ENCODE measurements at places on chromosomes 12 and 14.

DNA sequence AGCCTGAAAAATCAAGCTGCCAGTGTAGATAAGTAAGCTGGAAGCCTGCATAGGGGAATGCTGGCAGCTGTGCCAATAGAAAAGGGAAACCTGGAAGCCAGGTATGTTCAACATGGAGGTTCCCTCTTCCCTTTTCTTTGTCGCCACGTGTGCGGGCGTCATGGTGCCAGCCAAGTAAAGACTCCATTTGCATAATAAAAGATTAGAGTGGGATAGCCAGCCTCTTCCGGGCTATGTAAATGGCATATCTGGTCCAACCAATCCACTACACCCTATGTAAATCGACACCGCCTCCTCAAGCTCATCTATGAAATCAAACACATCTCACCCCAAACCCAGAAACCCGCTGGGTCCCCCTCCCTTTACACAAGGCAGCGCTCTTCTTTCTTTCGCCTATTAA lies 5.6 kb upstream of the ADGRD1 start:
- DNase-seq, result no peak

- peak; percentile 79 for DNase-seq
Observed at GRCh38 chr12:47941871-47942613, 21.4 kb upstream of the TMEM106C start.

GRCh38 chr14:71891970-71892369 lies 40.3 kb upstream of the RGS6 start:
- no peak for DNase-seq

- DNase-seq, result no peak
Observed at GRCh38 chr12:26188641-26189040, 6.7 kb upstream of the SSPN start.

DNA sequence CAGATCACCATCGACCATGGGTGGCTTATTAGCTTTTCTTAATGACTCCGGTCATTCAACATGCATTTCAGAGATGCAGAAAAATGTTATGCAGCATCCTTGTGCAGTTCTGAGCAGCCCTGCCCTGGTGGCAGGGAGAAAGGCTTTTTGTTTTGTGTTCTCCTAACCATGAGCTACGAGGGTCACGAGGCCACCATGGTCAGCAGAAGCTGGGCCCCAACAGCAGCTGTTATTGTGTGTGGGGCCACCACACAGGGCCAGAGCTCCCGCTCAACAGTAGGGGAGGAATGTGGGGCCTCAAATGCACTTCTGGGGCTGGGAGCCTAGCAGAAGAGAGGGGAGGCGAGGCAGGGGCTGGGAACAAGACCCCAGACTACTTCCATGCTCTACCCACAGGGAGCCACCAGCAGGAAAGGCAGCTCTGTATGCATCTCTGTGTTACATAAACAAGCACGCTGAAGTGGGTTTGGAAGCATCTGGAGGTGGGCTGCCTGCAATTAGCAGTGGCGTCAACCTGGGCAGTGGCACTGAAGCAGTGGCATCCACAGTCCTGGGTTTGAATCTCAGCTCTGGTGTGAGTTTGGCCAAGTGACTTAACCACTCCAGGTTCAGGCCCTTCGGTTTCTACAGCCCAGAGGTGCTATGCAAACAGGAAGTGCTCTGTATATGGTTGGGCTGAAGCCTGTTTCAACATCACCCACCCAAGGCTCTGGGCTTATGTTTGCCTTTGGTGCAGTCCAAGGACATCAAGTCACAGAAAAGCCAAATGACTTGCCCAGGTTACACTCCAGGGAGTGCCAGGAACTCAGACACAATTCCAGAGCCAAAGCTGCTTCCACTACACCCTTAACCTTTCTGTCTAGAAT lies 16.3 kb downstream of the GLTP start:
- DNase-seq, result no peak

- DNase-seq, result no peak
Observed at GRCh38 chr14:65208548-65208947, 106.2 kb upstream of the MAX start.

GRCh38 chr12:76192416-76192815 lies 107.9 kb upstream of the NAP1L1 start:
- no peak for DNase-seq

- no peak for DNase-seq
Observed at GRCh38 chr12:65536876-65537681, 258.6 kb downstream of the MSRB3 start.

GRCh38 chr12:125567581-125567980 lies 502.3 kb downstream of the AACS start:
- DNase-seq, result no peak

DNA sequence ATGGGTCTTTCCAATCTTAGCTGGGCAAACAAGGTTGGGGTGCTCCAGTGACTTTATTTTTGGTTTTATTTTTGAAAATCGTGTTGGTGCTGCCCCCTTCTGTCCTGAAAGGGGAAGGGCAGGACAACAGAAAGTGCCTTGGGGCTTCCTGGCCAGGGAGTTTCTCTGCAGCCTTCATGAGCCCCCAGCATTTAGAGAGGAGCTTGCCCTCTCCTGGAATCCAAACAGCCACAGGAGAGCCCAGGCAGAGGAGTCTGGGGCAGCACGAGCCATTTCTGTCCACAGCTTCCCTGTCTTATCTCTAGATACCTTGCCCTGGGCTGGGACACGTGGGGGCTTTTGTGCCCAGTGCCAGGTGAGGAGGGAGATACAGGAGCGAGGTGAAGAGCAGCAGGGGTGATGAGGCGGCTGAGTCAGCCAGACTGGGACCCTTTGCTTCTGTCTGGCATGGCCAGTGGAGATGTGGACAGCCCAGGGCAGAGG lies 4.4 kb upstream of the C1RL start:
- DNase-seq, result no peak

DNA sequence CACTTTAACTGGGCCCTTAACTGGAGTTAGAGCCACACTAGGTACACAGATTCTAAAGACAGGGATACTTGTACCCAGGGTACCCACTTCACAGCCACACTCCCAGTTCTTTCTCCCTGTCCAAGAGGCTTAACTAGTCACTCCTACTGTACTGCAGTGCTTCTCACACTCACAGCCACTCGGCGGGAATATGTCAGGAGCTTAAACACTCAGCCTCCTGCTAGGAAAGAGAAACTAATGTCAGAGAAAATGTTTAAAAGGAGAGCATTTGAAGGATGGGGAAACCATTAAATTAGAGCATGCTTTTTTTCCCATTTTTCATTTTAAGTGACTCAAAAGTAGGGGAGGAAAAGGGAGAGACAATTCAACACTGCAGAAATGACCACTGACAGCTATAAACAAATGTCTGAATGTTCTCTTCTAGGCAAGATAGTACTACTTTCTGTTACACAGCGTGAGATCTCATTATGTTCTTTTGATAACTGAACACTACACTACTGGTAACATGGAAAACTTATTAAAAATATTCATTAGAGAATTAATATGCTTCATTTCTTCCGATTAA lies 22.9 kb upstream of the MDM1 start:
- no peak for DNase-seq

DNA sequence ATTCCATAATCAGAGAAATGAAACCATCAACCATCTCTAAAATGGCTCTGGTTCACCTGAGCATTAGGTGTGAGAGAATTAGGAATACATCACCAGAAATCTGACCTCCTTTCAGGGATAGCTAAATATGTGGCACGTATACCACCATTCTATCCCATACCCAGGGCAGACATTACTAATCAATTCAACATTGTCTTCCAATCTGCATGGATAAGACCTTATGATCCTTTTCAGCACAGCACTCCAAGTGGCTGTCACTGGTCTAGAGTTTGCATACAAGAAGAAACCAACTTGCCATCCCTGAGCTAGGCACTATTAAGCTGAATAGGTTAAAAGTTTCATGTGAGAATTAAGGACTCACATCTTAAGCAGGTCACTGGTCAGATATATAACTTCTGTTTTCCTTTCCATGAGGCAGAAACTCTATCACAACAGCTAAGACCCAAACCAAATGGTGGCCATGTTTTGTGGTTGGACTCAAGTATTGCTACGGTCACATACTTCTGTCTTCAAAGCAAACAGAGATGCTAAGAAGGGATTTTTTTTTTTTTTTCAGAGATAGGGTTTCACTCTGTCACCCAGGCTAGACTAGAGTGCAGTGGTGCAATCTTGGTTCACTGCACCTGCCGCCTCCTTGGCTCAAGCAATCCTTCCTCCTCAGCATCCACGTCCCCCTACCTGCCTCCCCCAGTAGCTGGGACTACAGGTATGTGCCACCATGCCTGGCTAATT lies 249.0 kb downstream of the DPF3 start:
- no peak for DNase-seq

DNA sequence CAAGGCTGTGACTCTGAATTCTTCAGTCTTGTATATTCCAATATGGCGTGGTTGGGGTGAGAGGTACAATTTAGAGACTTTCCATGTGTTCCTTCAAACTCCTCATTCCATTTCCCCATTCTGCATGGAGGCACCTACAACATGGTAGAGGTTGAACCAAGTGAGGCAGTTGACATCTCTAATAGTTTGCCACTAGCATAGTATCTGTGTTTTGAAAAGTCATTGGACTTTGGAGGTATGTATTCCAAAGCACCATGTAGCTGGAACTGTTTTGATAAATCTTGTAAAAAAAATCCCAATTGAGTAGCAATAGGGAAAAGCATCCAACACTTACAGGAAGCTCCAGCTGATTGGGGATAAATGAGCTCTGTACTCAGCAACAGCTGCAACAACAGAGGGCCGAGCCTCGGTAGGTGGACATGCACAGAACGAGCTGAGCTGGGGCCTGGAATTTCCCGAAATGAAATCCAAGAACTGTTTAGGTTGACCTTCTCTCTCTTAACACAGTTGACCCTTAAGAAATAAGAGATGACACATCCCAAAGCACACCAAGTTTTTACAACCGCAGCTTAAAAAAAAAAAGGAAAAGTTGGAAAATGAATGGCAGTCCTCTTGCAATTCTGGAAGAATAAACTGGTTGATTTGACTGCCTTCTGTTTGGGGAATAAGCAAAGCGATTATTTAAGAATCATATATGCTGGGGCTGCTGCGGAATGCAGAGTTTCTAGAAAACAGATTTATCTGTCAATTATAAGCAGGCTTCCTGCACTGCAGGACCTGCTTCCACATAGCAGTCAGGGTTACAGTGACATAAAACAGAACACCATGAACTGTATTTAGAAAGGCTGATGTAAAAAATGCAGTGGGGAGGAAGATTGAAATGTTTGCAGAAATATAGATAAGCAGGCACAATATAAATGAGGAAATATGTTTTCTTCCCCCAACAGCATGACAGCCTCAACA lies 194.6 kb upstream of the KRR1 start:
- no peak for DNase-seq

Measured in activated CD8-positive, alpha-beta memory T cell treated with anti-CD3 and anti-CD28 coated beads, Interleukin-2, amount 50 U/mL, for 48 hours (primary cell).